Stimulated activated CD8-positive, alpha-beta memory T cell treated with anti-CD3 and anti-CD28 coated beads, Interleukin-12 subunit alpha, Interleukin-12 subunit beta, amount 100 ng/mL, for 1 hour (primary cell): ENCODE measurements at places on chromosomes 7 and 10.

DNA sequence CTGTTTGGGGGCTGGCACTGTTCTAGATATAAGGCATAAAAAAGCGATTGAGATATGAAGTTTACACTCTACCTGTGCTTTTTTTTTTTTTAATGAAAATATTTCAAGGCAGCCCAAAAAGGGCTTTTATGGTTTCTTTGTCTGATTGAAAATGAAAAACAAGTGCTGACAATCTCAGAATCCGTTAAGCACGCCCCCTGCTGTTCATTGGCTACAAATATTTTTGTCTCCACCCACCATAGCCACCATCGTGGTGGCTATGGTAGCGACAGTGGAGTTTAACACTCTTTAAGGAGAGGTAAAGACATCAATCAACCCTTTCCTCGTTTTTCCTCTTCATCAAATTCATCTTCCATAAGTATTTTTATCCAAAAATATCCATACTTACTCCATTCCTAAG, 94.2 kb downstream of the CD36 start:
- DNase-seq: no peak

- DNase-seq: no peak
Measured at GRCh38 chr10:30705101-30705624, 75.6 kb upstream of the LYZL2 start.

DNA sequence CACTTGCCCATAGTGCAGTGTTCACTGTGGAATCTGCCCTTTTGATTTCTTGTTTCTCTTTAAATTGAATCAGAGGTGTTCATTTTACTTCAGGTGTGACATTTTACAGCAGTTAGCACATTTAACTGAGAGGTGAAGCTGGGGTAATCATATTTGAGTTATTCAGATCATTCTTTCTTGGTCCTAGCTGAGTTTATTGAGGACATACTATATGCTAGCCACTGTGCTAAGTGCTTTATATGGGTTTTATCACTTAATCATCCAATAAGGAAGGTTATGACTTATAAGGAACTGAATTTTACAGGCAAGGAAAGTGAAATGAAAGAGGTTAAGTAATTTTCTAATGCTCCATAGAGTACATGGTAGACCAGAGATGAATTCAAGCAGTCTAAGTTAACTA, 79.7 kb downstream of the PON1 start:
- DNase-seq: no peak

DNA sequence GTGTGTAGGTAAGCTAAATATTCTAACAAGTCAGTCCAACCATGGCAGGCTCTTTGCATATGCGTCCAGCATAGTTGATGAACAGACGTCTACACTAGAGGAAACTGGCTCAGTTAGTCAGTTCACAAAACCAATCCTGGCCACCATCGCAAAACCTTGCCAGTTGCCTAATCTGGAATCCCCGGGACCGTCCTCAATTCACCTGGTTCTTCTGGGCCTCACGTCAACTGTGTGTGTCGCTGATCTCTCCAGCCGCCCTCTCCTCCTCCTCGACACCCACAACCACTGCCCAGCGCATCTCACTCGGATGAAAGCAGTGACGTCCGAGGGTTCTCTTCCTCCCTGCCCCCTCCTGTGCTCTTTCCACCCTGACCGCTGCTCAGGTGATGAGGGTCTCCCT, 217.8 kb upstream of the SH2B2 start:
- no peak for DNase-seq

DNA sequence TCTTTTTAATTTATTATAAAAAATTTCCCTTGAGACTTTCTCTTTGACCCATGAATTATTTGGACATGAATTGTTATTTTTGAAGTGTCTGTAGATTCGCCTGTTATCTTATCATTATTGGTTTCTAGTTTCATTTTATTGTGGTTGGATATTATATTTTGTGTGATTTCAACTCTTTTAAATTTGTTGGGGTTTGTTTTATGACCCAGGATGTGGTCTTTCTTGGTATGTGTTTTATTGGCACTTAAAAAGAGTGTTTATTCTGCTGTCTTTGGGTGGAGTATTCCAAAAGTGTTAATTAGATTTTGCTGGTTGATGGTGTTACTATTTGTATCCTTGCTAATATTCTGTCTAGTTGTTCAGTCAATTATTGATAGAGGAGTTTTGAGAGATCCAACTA, 50.5 kb upstream of the GPR141 start:
- no peak for DNase-seq
